ENCODE measurements at places on chromosomes 3 and 15.

GRCh38 chr3:3615533-3615932 lies 183.7 kb upstream of the LRRN1 start:
- DNase-seq: peak; percentile 37

- DNase-seq: no peak
Measured at GRCh38 chr3:112767177-112767576, 79.5 kb downstream of the CD200R1L start.

DNA sequence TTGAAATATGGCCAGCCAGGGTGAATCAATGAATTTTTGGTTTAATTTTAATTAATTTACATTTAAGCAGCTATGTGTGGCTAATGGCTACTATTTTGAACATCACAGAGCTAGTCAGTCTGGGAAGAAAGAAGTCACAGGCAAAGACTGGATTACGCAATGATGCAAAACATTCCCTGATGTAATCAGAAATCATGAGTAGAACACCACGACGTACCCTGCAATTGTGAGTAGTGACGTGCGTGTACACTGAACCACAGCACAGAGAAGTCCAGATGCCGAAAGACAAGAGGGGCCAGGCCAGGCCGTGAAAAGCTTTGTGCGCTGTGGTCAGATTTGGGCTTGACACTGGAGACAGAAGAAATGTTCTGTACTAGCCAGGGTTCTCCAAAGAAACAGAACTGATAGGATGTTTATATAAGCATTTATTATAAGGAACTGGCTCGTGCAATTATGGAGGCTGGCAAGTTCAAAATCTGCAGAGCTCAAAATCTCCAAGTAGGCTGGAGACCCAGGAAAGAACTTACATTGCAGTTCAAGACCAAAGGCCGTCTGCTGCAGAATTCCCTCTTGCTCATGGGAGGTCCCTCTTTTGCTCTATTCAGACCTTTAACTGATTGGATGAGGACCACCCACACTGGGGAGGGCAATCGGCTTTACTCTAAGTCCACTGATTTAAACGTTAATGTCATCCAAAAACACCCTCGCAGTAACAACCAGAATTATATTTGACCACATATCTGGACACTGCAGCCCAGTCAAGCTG lies 44.6 kb downstream of the SH3BP5 start:
- DNase-seq: peak; percentile 55

DNA sequence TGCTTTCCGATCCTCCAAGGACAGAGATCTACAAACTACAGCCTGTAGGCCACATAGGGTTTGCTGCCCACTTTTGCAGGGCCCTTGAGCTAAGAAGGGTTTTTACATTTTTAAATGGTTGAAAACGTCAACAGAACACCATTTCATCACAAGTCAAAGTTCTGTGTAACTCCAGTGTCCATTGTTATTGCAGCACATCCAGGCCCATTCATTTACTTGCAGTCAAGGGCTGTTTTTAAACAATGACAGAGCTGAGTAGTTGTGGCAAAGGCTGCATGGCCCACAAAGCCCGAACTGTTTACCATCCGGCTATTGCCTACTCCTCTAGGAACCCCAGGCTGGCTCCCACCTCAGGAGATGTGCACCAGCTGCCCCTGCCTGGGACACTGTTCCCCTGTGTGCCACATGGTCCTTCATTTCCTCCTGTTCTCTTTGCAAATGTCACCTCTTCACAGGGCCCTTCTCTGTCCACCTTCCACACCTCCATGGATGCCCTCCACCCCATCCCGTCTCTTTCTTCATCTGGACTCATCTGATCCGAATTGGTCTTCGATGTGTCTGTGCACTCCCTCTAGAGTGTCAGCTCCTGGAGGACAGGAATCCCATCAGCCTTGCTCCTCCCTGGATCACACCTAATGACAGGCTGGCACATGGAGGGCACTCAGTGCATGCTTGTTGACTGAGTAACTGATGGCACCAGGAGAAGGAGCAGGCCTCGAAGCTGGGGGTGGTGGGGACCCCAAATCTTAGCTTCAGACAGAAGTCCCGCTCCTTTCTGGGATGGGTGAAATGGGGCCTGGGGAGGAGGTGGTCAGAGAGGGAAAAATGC lies 69.5 kb upstream of the IQSEC1 start:
- no peak for DNase-seq

GRCh38 chr3:167773584-167773983 lies 38.1 kb downstream of the SERPINI1 start:
- no peak for DNase-seq

- DNase-seq: no peak
Measured at GRCh38 chr3:22735373-22735772, 467.8 kb upstream of the UBE2E2 start.

DNA sequence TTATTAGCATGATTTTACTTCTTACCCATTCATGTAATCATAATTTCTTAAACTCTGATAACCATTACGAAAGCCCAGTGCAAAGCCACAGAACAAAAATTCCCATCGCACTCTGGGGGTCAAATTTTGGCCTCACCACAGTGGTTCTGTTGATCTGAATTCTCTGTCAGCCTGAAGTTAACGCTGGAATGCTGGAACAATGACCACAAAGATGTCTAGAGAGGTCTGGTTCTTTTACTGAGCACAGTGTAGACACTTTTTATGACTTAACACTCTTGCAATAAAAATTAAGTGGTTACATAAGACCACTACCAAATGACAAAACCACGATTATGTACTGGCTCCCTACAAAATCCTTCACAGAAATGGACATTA lies 94.7 kb downstream of the PDZRN3 start:
- DNase-seq: no peak

DNA sequence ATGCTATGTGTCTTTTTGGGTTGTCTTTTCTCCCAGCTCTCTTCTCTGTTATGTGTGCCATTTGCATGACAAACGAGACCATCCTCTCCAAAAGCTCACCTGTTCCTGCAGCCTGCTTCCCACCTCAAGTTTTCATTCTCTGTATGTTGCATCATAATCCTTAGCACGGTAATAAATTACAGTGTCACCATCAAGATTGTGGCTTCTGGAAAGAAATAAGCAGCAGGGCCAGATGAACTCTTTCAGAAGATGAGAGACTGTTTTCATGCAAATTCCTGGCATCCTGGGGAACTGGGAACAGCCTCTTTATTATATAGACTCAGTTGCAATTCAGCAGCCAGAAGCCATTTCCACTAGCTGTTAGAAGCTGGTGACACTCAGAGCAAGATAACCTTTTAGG lies 436.7 kb downstream of the EPHB1 start:
- no peak for DNase-seq

DNA sequence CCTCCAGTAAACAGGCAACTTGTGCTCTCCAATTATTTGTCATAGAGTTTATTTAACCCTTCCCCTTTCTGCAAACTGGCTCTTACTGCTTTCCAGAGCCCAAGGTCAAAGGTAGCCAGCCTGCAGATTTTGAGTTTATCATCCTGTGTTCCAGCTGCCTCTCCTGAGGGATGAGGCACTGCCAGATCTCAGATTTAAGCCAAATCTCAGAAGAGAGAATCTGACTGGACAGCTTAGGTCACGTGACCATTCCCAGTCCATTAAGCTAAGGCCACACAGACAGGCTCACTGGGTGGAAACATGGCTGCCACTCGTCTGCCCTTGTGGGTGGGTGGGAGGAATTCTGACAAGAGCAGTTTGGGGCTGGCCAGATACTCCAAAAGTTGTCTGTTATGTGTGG lies 8.6 kb upstream of the SIAH2 start:
- no peak for DNase-seq

DNA sequence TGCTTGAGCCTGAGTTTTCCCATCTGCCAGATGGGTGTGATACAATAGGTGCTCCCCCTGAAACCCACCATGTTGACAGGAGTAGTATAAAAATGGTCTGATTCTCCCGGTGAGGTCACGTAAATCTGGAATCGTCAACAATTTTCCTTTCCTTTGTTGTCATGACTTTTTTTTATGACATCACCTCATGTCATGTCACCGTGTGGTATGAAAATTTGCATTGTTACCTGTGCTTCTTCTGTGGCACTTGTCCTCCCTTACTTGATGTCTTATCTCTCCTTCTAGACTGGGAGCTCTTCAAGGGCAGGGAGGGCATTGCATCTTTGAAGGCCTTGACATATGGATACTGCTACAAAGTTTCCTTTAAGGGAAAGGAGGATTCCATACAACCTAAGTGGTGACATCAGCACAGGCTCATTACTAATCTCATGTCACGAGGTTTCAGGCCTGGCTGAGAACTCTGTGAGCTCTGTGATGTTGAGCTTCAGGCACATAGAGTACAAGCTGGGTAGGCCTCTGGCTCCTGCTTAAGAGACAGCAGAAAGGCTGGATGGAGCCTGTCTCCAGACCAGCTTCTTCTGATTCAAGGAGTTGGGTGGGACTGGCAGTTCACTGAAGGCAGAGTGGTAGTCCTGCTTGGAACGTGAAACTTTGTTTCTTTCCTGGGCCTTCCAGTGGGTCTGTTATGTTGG lies 66.3 kb downstream of the LPP start:
- peak; percentile 18 for DNase-seq

DNA sequence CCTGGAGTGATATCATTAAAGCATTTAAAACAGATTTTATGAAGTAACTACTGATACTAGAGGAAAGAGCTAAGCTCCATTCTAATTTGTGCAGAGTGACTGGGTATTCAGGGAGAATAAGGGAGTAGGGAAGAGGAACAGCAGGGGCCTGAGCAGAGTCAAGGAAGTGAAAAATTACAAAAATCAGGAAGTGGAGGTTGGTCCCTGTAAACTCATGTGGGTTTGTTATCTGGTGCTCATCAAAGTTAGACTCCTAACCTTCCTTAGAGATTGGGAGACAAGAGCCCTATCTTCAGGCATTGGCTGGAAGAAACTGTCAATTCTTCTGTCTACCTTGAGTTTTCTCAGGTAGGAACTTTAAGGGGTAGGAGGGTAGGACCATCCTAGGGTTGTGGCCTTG lies 82.5 kb downstream of the NEK11 start:
- DNase-seq: no peak

DNA sequence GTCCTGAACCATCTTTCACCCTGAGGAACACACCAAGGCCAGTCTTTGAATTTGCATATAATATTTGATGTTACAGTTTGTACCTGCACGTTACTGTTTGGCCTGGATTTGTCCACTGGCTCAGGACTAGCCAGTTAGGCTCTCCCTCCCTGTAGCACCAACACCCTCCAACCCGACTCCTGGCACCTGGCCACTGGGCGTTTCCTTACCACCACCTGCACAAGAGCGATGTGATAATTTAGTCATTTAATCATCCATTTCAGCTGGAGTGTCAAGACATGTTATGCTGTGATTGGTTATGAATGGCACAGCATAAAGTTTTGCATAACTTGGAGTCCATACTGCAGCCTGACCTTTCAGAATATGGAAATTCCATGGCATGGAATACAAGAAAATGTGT lies 242.4 kb downstream of the KCNMB2 start:
- DNase-seq: peak; percentile 77

DNA sequence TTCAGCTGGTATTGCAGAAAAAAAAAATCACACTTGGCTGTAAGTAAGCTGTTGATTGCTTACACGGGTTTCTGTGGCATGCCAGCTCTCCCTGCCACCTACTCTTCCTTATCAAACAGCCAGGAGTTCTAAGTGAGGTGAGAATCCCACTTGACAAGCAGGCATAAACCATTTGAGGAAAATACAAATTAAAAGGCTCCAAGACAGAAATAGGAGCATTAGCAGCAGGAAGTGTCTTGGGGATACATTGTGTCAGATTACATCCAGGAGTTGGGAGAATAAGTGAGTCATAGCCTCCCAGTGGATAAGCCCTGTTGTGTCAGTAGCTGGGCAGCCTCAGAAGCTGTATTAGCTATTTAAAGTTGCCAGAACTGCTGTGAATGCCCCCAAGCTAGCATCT lies 256.0 kb downstream of the CNTN4 start:
- peak; percentile 22 for DNase-seq

DNA sequence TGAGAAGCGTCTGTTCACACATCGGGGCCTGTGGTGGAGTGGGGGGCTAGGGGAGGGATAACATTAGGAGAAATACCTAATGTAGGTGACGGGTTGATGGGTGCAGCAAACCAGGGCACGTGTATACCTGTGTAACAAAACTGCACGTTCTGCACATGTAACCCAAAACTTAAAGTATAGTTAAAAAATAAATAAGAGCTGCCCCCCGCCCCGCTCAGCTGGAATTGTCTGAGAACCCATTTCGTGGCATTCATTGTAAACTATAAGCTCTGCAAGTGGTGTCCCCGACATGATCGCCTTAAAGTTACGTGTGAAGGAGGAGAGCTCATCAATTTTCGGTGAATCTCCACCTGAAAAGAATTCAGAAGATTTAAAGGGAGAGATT lies 7.3 kb upstream of the LIPH start:
- no peak for DNase-seq

GRCh38 chr15:67781907-67782690 lies 43.2 kb upstream of the SKOR1 start:
- DNase-seq: no peak

- DNase-seq: no peak
Measured at GRCh38 chr15:99578809-99579208, 13.0 kb downstream of the MEF2A start.

DNA sequence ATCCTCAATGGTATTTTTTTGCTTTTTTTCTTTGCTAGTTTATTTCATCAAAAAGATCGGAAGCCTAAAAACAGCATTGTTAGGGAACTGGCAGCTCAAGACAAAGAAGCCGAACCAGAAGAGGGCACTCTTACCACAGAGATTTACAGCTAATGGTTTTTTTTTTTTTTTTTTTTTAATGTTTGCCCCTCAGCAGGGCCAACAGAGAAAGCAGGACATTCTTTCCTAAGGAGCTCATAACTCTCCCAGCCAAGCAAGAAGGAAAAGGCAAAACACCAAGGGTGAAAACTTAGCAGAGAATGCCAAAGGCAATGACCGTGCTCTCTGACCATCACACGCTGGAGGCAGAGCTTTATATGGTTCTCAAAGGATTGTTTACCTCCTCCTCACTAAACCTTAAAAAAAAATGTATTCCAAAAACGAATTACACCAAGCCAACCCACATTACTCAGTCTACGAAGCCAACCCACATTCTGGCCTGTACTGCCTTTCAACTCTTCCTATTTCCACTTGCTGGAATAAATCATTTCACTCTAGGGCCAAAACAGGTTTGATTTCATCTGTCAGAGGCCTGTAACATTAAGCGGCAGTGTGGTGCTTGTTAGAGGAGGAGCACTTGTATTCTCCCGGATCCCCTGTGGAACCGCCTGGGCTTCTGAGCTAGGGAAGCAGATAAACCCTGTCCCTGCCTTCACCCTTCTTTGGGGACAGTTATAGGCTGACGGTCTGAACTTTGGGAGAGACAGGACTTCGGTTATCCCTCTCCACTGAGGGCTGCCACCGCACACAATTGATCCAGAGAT lies 35.6 kb upstream of the GYG1 start:
- peak; percentile 60 for DNase-seq

- DNase-seq: no peak
Measured at GRCh38 chr15:70480196-70480856, 283.0 kb downstream of the UACA start.

DNA sequence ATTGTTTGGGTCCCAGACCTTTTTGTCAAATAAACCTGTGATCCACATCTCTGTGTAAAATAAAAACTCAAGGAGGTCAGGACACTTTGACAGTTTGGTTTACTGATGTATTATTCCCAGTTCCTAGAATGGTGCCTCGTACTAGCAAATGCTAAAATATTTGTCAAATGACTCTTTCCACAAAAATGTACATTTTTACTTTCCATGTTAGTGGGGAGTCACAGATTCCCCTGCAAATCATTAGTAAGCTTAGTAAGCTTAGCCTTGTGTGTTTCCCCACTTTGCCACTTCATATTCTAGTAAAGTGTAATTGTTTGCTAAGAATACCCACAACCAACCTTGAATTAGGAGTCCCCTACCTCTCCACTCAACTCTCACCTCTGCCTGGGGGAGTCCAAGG lies 2.4 kb upstream of the MAGI1 start:
- DNase-seq: no peak
